ENCODE measurements at places on chromosomes 6 and 20. TPM values are rescaled to one million over a fixed set of nuclear protein-coding genes. Genes with fewer than 3 reads are reported as not detected.

DNA sequence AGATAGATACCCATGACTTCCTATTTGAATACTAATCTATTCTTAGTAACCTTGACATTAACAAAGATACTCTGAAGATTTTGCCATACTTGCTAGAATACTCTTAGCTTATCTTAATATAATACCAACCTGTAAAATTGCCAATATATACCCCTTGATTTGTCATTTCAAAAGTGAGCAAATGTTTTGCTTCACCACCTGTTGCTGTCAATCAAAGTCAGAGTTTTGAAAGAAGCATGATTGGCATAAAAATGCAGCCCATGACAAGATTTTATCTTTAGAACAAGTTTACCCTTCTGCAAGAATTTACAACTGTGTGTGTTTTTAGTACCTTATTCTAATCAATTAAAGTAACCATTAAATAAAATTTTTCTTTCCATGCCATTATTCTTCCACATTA lies 236.2 kb downstream of the TBX18 start:
- no peak for DNase-seq

DNA sequence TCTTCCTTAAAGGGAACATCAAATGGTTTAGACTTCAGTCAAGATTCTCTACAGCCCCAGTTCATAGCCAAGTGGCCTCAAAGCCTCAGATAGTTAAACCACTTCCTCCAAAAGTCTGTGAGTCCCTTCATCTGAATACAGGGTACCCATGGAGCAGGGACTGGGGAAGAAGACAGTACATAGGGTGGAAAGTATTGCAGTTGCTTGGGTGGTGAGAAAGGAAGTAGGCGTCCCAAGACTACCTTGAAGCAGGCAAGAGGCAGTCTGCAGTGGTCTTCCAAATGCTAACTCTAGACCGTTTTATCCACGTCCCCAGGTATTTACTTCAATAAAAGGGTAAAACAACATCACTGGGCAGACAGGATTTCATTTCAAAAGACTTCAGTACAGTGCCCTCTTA lies 2.0 kb downstream of the FYN start:
- DNase-seq = no peak

DNA sequence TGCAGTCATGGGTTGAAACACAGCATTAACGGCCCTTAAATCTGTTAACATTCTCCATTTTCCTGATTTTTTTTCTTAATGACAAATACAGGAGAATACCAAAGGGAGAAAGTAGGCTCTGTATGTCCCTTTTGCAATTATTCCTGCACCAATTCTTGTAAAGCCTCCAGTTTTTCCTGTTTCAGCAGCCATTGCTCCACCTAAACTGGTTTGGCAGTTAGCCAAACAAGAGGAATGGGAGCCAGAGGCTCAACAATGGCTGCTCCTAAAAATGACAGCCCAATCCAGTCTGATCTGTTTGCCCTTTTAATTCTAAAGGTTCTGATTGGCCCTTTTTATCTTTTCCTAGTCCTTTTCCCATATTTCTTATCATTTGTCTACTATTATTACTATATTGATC lies 284.2 kb upstream of the SGK1 start:
- no peak for DNase-seq

- no peak for DNase-seq
These were observed 49.3 kb downstream of the RALY start for GRCh38 chr20:34043025-34043424.

DNA sequence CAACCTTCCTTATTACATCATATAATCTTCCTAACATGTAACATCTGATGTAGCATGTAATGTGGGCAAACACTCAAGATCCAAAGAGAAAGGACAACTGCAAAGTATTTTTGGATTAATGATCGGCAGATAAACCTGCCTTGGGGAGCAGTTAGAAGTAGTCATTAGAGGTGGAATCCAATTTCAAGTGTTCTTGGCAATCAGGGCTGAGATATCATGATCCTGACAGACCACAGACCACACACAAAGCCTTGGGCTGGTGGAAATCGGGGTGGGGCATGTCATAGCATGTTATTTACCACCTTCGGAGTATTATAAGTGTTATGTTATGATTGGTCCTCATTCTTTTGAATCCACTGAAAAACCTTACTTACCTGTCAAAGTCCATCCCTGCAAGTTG lies 16.3 kb downstream of the NCOA5 start:
- DNase-seq = no peak

The SLA2 gene
- not detected for polyA plus RNA-seq

The ARMH2 gene
- not detected for polyA plus RNA-seq

The EYS gene
- polyA plus RNA-seq = not detected

DNA sequence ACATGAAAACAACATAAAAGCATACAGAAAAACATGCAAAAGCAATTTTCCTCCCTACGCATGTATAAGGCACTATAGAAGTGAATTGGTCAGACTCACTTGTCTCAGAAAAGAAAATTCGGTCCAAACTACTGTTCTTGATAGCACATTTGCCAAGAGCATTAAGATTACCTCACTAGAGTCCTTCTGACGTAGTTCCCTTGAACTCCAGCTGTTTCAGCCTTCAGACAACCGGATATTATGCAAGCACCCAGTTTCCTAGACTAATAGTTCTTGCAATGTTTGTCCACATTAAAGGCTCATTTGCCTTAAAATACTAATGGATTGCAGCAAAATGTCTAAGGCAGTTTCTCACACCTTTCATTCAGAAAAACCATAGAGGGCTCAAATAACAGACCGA lies 2.5 kb upstream of the CASS4 start:
- peak; percentile 67 for DNase-seq

DNA sequence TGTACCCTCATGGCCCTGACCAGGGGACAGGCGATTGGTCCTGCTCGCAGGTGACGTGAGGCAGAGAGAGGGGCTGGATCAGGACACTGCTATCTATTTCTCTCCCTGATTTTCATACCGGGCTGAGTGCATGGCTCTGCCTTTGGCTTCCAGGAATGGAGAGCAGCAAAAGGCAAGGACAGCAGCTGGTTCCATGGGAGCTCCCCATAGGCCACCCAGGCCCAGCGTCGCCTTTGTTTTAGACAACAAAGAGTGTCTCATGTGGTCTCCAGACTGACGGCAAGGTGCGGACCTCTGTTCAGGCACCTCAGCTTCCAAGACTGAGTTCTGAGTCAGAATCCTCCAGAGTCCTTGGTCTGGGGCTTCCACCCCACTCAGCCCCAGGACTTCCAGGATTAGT lies 123.1 kb downstream of the VEGFA start:
- DNase-seq = no peak

DNA sequence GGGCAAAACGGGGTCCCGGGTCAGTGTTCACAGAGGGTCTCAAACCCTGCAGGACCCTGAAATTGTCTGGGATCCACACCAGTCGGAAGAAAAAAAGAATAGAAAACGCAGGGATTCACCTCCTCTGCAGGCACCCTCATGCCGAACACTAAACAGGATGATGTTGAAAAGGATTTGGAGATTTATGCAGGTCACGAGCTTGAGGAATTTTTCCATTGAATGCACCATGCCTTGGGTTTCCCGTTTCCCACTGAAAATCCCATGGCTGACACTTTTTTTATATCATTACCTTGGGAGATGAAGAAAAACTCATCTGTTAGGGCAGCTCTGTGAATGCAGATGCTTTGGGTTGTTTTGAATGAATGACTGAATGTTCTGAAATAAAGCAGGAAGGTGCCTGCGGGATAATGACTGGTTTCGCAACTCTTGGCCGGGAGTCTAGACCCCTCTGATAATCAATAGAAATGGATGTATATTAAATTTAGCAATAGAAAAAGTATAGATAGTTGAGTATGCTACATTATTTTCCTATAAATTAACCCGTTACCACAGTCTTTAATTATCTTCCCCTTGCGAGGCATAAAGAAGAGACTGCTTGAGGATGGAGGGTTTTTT lies 147.5 kb upstream of the AFDN start:
- no peak for DNase-seq

The ANGPT4 gene
- polyA plus RNA-seq = not detected

The TNNC2 gene
- 0.45 TPM for polyA plus RNA-seq

DNA sequence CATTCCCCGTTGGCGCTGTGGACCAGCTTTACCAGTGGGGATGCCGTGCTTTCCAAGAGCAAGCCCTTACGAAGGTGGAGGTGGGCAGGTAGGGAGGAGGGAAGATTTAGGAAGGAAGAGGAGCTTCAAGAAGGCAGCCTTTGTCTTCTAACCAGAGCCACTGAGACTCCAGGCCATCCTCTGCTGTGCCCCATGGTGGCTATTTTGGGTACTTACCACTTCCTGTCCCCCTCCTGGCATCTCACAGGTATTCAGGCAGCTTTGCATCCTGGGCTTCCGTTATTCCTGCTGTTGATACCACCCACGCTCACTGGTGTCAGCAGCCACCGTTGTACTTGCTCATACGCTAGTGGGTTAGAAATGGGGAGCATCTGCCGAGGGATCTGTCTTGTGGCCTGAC lies 22.9 kb downstream of the ERMARD start:
- DNase-seq = no peak

DNA sequence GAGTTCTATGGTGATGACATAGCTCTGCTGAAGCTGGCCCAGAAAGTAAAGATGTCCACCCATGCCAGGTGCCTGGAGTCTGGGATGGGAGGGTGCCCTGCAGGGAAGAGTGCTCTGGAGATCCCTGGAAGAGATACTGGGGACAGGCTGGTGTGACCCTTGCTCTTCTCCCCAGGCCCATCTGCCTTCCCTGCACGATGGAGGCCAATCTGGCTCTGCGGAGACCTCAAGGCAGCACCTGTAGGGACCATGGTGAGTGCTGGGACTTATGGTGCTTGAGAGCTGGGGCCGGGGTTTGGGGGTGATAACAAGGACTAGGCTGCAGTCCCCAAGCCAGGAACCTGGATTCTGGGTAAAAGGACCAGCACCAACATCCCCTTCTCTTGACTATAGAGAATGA lies 2.2 kb upstream of the CFB start:
- no peak for DNase-seq

The BPIFA1 gene
- not detected for polyA plus RNA-seq

DNA sequence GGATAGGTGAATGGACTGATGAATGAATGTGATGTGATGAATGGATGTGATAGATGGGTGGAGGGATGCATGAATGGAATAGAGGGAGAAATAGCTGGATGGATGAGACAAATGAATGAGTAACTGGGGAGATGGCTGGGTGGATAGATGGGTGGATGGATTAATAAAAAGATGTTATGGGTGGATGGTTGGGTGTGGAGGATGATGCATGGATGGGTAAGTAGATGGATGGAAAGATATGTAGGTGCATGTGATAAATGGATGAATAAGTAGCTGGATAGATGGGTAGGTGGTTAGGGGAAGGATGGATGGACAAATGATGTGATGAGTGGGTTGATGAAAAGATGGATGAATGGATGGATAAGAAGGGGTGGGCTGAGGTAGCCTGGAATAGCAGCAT lies 4.7 kb downstream of the HNF4A start:
- DNase-seq = no peak

- DNase-seq = peak; percentile 33
These were observed 12.3 kb downstream of the TMEM14B start for GRCh38 chr6:10759884-10760329.

DNA sequence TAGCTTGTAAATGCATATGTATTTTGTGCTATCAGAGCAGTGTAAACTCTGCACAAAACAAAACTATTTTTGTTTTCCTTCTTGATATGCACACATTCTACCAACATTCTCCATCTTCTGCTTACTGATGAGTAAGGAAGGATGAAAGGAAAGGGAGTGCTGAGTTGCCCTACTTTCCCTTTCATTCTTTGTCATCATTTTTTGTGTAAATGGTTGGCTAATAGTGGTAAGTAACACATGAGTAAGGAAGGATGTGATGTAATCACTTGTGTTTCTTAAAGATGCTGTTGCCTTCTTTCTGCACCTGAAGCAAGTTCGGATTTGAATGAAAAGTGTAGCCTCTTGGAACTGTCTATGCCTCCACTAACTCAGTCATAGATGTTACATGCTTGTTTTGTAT lies 4.6 kb upstream of the REV3L start:
- peak; percentile 46 for DNase-seq

DNA sequence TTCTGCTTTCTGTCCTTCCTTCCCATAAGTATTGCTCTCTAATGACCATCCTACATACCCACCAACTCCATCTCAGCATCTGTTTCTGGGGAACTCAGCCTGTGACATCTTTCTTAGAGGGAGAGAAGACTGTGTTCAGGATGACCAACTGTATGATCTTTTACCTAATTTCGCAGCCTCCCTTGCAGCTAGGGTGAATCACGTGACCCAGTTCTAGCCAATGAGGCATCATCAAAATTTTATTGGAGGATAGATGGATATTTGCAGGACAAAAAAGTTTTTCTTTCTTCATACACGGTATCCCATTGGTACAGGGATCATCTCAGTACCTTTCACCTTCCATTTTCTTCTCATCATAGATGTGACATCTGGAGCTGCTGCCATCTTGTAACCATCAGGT lies 14.4 kb upstream of the MC3R start:
- DNase-seq = no peak

The SALL4 gene
- polyA plus RNA-seq = 0.57 TPM

GRCh38 chr20:10654250-10654610 lies 19.6 kb downstream of the JAG1 start:
- DNase-seq = no peak

- no peak for DNase-seq
These were observed 48.8 kb upstream of the CDH22 start for GRCh38 chr20:46357030-46357514.

DNA sequence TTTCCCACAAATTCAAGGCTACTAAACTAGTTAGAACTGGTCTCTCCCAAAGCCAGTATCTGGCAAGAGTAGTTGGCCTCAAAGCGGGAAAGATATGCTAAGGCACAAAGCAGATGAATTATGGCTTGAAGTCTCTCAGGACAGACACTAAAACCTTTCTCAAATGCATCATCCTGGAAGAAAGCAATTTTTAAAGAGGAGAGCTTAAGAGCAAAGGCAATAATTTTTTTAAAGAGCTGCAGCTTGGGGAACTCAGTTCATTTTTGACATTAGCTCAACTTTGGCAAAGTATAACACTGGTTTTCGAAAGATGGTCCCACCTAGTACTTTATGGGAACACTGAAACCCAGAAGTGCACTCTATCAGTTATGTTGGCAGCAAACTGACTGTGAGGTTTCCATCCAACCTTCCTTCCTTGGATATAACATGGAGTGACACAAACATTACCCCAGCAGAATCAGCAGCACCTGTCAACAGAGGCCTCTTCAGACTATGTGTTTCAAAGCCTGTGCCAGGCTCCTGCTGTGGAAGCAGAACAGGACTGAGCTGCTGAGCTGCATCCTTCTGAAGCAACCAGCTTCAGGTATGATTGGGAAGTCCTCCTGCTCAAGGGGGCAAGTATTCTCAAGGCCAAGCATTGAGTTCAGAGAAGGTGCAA lies 852.3 kb upstream of the HS3ST5 start:
- DNase-seq = no peak
